ENCODE measurements at places on chromosomes 3 and 15.

DNA sequence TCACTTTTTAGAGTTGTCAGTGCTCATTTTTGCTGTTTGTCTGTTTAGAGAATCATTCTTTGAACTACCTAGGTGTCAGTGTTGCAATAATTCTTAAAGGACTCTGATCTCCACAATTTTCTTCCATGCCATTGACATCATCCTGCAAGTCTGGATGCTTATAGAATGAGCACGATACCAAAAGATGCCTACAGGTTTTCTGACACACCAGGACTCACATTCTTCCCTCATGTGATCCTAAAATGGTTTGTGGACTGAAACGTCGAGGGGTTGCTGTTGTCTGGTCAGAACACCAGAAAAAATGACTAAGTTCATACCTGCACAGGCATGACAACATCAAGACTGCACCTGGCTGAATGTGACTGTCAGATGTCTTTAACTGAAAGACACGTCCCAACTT is 95.9 kb downstream of the SEMA5B start:
- DNase-seq, result no peak

DNA sequence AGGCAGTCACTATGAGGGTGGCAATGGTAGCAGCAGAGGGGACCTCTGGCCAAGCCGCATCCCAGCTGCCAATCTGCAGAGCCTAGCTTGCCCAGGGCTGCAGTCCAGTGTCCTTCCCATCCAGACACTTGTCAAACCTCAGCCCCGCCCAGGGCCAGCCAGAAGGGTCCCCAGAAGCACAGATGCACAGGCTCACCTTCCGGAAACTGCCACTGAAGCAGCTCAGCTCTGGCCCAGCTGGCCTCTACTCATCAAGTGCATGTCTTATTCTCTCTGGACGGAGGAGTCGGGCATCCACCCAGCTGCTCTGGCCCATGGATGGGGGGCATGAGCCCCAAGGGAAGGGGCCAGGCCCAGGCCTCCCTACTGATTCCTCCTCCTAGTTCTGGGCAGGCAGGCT is 69.2 kb downstream of the DNAJB8 start:
- DNase-seq, result no peak

GRCh38 chr3:18417904-18418572 is 7.1 kb downstream of the SATB1 start:
- DNase-seq, result no peak

- DNase-seq, result no peak
Measured at GRCh38 chr3:71916747-71917369, 131.9 kb upstream of the PROK2 start.

GRCh38 chr15:45731343-45731742 is 96.5 kb downstream of the SQOR start:
- DNase-seq, result no peak

GRCh38 chr3:195172039-195172684 is 98.8 kb downstream of the XXYLT1 start:
- no peak for DNase-seq

- DNase-seq, result peak; percentile 14
Measured at GRCh38 chr15:33131552-33132232, 62.8 kb downstream of the FMN1 start.

DNA sequence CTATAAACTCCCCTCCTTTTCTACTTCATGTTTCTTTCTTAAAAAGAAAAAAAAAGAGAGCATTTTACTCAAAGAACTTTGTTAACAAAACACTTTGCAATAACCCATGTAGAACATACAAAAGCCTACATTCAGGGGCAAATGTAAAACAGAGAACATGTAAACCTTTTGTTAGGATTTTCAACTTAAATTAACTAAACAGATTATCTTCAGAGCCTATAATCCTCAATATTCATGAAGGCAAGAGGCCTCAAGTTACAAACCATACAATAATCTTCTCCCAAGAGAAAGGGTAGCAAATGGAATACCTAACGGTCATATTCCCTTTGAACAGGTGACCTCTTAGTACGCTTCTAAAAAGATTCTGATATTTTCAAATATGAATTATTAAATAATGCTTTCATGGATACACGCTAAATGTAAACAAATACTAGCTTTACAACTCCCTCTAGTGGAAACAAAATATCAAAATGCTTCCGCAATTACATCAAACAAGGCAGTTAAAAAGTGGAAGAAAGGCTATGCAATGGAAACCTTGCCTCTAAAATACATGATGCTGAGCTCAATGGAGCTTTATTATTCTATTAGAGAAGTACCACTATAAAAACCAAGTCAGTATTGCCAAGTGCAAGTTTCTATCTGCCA is 9.9 kb downstream of the CEP152 start:
- DNase-seq, result peak; percentile 27

DNA sequence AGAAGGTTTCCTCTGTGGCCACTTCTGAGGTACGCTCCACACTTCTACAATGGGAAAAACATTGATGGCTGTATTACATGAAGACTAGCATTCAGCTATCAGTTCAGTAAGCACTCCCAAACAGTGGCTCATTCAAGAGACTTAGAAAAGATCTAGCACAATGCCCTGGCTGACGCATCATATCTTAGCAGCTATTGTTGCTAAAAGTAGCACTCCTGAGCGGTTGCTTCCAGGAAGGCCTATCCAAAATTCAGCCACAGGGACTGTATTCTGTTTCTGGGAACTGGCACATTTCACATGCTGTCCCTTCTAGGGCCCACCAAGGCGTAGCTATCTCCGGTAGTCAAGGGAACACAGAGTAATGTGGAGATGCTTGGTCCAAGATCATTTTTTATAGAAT is 21.2 kb upstream of the SPRED1 start:
- no peak for DNase-seq

GRCh38 chr3:107272471-107272870 is 104.8 kb upstream of the CCDC54 start:
- DNase-seq, result no peak

DNA sequence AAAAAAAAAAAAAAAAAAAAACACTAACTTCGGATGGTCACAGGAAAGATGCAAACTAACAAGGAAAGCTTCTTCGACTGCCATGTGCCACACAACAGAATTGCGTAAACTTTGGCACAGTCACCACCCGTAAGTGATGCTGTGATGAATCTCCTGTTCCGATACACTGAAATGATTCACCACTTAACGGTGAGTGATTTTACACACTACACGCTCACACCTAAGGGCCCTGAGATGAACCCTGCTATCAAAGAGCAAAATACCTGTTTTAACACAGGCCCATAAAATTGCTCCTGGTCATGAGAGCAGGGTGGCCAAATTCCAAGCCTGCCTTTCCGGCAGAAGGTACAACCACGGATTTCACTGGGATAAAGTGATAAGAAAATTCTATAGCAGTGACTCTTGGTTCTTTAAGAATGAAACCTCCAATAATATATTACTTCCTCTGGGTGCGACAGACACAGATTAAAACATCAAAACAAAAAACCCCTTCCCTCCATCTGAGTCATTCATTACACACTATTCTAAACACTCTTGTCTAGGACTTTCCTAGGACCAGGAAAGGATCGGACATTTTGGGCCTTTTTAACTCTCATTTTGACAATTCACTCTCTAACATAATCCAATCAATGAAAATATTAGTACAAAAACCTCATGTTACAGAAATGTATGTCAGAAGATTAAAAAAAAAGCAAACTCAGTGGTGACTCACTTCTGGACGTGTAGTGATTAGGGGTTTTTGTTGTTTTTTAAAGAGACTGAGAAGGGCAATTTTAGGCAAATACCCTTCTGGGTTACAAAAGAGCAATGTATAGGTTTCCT is 28.3 kb downstream of the LRIG1 start:
- no peak for DNase-seq

GRCh38 chr15:89836267-89837133 is 21.8 kb upstream of the ANPEP start:
- peak; percentile 87 for DNase-seq

DNA sequence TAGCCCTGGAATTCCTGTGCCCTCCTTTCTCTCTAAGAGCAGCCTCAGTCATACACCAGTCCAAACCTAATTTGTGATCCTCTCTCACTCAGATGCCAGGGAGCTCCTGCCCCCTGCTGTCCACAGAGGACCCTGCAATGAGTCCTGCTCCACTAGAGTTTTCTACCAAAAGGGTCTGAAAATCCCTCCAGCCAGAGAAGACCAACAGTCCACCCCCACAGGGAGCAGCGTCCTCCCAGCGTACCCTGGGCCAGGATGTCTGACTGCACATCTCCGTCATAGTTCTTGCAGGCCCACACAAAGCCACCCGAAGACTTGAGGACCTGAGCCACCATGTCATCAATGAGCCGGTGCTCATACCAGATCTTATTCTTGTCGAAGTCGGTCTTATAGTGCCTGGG is 15.4 kb downstream of the IDH2 start:
- no peak for DNase-seq

- DNase-seq, result no peak
Measured at GRCh38 chr3:39234651-39235050, 42.3 kb upstream of the XIRP1 start.

GRCh38 chr3:44120721-44121582 is 120.7 kb upstream of the TOPAZ1 start:
- no peak for DNase-seq

GRCh38 chr15:100987143-100987542 is 68.0 kb downstream of the LRRK1 start:
- no peak for DNase-seq

DNA sequence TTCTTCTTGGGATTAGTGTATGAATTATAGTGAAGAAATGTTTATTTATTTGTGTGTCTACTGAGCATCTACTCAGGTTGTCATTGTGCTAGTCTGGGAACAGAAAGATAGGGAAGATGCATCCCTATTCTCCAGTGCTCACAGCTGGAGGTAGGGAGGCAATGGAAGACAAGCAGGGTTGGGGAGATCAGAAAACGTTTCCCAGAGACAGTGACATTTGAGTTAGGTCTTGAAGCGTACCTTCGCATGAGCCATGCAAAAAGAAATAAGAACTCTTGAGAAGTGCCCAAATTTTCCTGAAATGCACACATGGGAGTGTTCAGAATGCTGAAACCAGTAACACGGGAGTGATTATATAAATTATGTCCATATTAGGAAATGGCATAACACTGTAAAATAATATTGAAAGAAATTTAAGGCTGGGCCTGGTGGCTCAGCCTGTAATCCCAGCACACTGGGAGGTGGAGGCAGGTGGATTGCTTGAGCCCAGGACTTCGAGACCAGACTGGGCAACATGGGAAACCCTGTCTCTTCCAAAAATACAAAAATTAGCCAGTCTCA is 5.3 kb upstream of the CEMIP start:
- no peak for DNase-seq

DNA sequence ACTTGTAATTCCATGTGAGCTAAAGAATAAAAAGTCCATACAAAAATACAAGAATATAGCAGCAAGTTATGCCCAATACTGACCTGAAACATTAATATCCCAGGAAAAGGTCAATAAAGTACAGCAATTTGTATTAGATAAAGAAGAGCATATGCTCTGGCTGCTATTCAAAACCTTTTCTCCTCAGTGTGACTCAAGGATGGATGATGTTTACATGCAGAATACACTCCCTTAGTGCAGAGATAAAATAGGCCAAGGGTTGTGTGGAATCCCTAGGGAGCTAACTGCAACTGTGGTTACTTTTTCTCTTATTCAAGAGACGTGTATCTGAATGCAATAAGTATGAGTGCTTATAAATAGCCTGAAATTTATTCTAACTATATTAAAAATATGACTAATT is 78.7 kb downstream of the SLC9A9 start:
- peak; percentile 86 for DNase-seq

DNA sequence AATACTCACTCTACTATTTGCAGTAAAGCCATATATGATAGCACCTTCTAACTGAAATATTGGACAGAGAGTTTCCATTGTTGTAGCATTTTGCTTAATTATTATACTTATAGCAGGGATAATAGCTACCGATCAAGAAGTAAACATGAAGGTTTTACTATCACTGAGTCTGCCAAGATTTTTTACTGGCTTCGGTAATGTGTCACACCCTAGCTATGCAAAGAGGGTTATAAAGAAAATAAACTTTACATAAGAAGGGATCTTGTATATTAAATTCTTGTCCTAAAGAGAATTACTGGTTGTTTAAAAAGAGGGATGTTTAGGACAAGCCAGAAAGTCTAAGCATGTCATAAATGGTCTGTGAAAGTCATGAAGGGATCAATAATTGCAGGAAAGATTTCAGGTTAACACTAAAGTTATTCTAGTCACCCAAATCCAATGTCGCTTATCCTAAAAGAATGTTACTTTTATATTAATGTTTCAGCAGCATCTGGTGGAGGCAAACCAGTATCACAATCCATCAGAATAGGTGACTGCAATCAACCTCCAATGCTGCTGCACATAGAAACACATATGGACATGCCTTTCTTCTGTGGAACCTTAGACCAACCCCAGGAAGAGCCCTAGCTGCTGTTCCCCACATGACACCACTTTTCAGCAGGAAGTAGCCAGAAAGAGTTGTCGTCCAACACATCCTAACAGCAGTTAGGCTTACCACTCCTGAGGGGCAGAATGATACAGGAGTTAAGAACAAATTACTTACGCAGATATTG is 62.7 kb upstream of the GK5 start:
- DNase-seq, result no peak

Measured in fibroblast of the conjunctiva (primary cell).